ENCODE measurements at places on chromosomes 12 and 14. TPM values are rescaled to one million over a fixed set of nuclear protein-coding genes. Genes with fewer than 3 reads are reported as not detected.
A peak's percentile ranks its signal among the peaks of the same experiment; 100 is the strongest.

GRCh38 chr14:48954446-48954845, 631.7 kb downstream of the RPS29 start:
- no peak for DNase-seq

DNA sequence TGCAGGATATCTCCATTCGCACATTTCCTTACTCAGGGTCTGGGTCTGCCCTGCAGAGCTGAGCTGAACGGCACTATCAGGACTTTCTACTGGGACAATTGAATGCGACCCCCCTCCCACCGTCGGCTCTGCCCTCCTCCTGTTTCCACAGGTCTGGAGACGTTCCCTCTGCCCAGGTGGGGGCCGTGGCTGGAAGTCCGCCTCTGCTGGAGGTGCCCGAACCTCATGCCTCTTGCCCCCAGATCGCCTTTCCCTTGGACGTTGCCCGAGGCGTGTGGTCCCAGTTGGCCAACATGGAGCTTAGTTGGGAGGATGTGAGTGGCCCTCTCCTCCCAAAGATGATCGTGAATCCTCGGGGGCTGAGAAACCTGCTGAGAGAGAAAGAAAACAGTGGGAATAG, 21.2 kb upstream of the KLC1 start:
- DNase-seq: no peak

DNA sequence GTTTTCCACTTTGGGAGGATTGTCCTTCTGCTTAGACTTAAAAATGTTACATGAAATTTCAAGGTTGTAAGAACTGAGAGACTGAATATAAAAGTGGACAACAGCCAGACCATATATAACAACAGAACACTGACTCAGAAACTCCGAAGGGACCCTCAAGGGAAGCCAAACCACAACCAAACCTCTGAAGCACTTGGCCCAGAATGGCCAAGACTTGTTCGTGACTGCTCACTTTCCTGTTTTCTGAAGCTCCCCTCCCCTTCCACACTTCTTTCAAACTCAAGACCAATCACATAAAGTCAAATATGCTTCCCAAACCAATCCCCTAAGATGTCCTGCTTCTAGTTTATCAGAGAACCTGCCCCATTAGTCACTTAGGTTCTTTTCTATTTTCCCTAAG, 13.7 kb downstream of the OR6J1 start:
- no peak for DNase-seq

DNA sequence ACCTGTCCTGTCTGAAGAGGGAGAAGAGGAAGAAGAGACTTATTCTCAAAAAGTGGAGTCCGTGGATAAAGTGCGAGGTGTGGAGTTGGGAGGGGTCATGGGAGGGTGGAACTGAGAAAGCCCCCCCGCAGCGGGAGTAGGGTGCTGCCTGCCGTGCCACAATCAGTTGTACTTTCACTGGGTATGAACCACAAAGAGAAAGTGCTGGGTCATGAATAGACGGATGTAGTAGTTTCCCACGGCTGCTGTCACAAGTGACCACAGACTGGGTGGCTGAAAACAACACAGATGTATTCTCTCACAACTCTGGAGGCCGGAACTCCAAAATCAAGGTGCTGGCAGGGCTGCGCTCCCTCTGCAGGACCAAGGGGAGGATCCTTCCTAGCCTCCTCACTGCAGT, 5.5 kb downstream of the DNAH10 start:
- DNase-seq: no peak

- DNase-seq: no peak
These were observed 136.8 kb downstream of the SRGAP1 start for GRCh38 chr12:63981343-63981742.

Gene TARBP2
- total RNA-seq: 45.9 TPM

DNA sequence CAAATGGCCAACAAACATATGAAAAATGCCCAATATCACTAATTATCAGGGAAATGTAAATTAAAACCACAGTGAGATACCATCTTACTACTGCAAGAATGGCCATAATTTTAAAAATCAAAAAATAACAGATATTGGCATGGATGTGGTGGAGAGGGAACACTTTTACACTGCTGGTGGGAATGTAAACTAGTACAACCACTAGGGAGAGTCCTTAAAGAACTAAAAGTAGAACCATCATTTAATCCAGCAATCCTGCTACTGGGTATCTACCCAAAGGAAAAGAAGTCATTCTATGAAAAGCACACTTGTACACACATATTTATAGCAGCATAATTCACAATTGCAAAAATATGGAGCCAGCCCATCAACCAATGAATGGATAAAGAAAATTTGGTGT, 459.7 kb downstream of the GXYLT1 start:
- no peak for DNase-seq

GRCh38 chr12:18676141-18676540, 61.7 kb downstream of the PLCZ1 start:
- no peak for DNase-seq

Gene PCBP2
- 1,015 TPM for total RNA-seq

DNA sequence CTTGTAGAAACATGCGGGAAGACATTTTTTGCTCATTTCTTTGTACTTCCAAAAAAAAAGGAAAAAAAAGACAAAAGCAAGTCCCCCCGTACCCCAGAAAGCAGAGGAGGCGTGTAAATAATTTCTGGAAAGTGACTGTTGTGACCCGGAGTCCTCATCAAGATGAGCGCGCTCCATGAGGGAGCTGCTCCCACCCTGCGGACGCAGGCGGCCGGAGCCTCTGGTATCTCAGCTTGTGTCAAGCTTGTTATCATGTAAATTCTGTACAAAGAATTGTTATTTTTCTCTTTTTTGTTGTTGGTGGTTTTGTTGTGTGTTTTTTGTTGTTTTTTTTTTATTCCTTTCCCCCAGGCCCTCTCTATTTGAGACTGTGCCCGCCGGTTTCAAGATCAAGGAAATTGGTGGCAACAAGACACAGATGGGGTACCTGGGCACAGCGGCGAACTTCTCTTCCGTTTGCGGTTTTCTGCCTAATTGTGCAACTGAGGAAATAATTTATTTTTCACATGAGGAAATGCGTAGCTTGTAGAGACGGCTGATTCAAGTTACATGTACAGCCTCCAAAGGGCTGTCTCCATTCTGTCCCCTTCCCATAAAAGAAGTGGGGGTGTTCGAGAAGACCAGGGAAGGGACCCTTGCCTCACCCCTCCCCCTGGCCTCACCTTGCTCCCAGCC, 27.0 kb downstream of the HPD start:
- DNase-seq: no peak

DNA sequence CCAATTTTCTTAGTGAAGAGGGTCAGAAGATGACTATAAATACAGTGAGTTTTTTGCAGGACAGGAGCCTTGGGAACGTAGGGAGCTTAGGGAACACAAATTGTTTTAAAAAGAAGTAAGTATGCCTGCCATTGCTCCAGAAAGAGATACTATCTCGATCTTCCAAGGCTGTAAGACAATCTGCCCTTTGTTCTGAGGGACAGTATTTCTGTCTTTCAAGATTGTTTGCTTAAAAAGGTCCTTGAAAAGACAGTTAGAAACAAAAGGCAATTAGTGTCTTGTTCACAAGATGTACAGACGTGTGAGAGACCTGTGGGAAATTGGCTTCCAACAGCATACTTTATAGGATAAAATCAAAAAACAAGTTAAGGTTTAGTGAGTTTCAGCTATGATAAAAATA, 321.2 kb upstream of the FAR2 start:
- no peak for DNase-seq

GRCh38 chr12:14356147-14356546, 9.3 kb upstream of the ATF7IP start:
- DNase-seq: no peak

- DNase-seq: no peak
These were observed 142.1 kb downstream of the CNTN1 start for GRCh38 chr12:40834321-40834720.

- no peak for DNase-seq
These were observed 9.6 kb downstream of the TSPAN9 start for GRCh38 chr12:3086729-3087323.

DNA sequence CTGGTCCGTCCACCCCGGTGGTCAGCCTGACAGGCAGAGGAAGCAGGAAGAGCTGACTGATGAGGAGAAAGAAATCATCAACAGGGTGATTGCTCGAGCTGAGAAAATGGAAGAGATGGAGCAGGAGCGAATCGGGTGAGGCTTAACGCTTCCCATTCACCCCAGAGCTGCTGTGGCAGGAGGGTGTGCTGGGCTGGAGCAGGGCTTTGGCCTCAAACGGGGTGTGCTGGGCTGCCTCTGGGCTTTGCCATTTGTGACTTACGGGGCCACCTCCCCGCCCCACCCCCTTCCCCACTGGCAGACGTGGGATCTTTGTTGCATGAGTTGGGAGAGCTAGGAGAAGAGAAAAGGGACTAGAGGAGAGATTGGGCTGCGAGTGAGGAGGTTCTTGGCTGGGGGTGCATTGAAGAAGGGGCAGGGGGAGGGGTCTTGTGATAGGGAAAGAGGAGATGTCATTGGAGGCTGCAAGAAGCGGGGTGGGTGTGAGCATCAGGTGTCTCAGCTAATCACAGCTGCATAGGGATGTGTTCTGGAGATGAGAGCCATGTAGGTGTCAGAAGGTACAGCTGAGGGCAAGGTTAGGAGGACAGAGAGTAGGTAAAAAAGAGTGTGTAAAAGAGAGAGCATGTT, 56.3 kb downstream of the RPH3A start:
- no peak for DNase-seq

- DNase-seq: no peak
These were observed 27.0 kb downstream of the ZCCHC8 start for GRCh38 chr12:122473543-122474323.

DNA sequence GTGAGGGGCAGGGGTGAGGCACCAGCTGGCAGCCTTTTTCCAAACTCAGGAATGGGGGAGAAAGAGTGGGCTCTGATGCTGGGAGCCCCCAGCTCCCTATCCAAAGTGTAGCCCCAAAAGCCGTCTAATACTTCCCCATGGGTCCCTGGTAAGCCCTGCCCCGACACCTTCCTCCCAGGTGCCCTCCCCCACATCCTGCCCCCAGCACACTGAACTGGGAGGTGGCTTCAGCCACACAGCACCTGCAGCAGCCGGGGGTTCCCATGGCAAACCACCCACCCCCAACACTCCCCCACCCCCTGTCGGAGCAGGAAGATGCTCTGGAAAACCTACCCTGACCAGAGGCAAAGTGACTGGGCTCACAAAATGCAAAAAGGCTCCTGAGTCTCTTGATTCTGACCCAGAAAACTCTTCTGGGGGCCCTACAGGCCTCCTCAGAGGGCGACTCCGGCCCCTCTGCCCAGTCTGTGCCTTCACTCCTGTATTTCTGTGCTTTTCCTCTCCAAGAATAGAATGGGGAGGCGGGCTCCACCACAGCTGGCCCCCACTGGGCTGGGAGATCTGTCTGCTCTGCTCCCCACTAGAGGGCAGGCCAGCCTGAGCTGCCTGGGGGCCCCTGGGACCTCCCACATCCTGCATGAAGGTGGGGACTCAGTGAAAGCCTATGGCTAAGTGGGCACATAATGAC, 81.6 kb downstream of the ITPK1 start:
- DNase-seq: peak; percentile 63

Gene LYZ
- total RNA-seq: not detected

Gene CYP27B1
- 6.6 TPM for total RNA-seq

- peak; percentile 76 for DNase-seq
These were observed 764 bp downstream of the DYNLL1 start for GRCh38 chr12:120496413-120497340.

DNA sequence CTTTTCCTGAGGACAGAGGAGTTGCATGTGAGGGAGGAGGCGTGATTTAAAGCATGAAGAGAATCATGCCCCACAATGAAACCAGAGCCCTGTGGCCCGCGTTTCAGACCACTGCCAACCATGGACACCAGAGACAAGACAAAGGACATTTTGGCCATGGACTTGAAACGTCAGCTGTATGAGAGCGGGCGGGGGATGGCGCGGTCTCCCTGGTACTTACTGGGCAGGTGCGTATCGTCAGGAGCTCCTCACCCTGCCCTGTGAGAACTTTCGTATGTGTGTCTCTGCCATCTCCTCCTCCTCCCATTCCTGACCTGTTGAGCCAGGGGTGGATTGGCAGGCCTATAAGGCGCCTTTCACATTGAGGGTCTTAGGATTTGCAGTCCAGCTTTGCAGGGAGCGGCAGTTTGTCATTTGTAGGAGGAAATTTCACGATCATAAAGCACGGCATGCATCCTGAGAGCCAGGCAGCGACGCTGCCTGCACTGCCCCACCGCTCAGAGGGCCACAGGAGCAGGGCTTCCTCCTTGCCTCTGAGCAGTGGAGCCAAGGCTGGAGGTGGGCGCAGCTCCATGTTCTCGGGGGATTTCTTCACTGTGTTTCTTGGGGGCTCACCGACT, 22.2 kb downstream of the SFSWAP start:
- no peak for DNase-seq

GRCh38 chr12:42166501-42166900, 21.8 kb upstream of the GXYLT1 start:
- no peak for DNase-seq

GRCh38 chr14:64681796-64682710, 22.2 kb upstream of the PLEKHG3 start:
- no peak for DNase-seq

- no peak for DNase-seq
These were observed 225.0 kb upstream of the KITLG start for GRCh38 chr12:88805286-88805685.

Gene AMIGO2
- not detected for total RNA-seq
